Activated CD4-positive, alpha-beta T cell treated with anti-CD3 and anti-CD28 coated beads for 24 hours (primary cell): ENCODE measurements at places on chromosomes 7 and 10.

DNA sequence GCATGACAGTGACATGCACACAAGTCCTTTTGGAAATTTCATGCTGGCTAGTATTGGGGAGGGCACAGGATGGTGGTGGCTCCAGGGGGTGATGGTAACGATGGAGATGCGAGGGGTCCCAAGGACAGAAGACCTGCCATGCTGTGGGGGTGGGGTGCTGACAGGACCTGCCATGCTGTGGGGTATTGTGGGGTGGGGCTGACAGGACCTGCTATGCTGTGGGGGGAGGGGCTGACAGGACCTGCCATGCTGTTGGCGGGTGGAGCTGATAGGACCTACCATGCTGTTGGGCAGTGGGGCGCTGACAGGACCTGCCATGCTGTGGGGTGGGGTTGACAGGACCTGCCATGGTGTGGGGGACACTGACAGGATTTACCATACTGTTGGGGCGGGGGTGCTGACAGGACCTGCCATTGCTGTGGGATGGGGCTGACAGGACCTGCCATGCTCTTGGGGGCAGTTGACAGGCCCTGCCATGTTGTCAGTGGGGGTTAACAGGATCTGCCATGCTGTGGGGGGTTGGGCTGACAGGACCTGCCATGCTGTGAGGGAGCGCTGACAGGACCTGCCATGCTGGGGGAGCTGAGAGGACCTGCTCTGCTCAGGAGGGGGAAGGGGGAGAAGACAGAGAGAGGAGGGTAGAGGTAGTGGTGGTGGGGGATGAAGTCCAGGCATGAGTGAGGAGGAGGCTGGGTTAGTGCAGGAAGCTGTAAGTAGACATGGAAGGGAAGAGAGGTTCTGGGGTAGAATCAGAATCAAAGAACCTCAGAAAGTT is 36.2 kb upstream of the RET start:
- no peak for DNase-seq

- DNase-seq, result no peak
Measured at GRCh38 chr7:15490291-15490690, 71.5 kb downstream of the AGMO start.

GRCh38 chr10:99329554-99330346 is 594 bp downstream of the CNNM1 start:
- peak; percentile 12 for DNase-seq

GRCh38 chr7:129828989-129829736 is 123.6 kb downstream of the UBE2H start:
- no peak for DNase-seq

GRCh38 chr7:37285706-37286453 is 162.8 kb downstream of the ELMO1 start:
- DNase-seq, result no peak

GRCh38 chr10:7491949-7492659 is 81.3 kb upstream of the SFMBT2 start:
- no peak for DNase-seq

GRCh38 chr10:122082616-122083477 is 93.9 kb downstream of the TACC2 start:
- DNase-seq, result no peak
